ENCODE measurements at places on chromosomes 5 and 9.
A peak's percentile ranks its signal among the peaks of the same experiment; 100 is the strongest.

DNA sequence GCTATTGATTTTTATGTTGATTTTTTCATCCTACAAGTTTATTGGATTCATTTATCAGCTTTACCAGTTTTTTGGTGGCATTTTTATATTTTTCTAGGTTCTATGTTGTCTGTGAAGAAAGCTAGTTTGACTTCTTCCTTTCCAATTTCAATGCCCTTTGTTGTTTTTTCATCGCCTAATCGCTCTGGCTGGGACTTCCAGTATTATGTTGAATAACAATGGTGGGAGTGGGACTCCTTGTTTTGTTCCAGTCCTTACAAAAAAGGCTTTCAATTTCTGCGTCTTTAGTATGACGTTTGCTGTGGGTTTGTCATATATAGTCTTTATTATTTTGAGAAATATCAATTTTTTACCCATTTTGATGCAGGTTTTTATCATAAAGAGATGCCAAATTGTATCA, 175.6 kb upstream of the CCNH start:
- no peak for DNase-seq

DNA sequence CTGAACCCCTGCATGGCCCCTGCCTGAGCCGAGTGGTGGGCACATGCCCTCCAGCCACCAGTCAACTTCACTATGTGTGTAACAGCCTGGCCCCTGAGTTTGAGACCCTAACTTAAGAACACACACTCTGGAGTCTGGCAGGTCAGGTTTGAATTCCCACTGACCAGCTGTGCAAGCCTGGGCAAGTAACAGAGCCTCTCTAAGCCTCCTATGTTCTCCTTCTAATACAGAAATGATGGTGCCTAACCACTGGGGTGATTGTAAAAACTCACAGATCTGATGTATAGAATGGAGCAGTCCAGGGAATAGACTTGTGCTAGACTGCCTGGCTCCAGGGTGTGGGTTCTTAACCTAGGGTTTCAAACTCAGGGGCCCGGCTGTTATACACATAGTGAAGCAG, 16.7 kb upstream of the AKNA start:
- no peak for DNase-seq

GRCh38 chr9:93228453-93228852, 44.5 kb downstream of the WNK2 start:
- no peak for DNase-seq

DNA sequence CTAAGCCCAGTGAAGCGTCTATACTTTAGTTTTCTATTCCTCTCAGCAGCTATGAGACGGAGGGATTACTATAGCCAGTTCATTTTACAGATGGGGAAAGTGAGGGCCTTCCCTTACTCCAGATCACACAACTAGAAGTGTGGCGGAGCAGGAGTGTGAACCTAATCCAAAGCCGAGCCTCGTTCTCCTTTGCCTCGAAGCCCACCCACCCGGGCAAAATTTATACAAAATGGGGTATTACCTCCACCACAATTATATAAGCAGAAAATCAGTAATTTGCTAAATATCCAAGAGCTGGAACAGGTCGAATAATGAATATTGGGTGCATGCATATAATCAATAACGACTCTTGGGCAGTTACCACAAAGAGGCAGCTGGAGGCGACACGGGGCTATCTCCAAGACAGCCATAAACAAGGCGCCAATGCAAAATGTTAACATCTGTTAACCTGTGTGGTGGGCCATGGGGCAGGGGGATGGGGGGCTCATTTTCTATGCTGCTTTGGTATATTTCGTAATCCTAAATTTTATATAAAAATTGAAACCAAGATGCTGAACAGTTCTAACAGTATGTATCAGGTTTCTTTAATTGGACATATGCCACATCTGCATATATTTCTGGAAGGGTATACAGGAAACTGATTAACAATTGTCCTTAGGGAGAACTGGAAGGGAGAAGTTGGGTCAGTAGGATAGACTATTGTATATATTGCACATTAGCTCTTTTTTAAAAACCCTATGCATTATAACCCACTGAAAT, 1.2 kb upstream of the RNF44 start:
- DNase-seq = no peak

DNA sequence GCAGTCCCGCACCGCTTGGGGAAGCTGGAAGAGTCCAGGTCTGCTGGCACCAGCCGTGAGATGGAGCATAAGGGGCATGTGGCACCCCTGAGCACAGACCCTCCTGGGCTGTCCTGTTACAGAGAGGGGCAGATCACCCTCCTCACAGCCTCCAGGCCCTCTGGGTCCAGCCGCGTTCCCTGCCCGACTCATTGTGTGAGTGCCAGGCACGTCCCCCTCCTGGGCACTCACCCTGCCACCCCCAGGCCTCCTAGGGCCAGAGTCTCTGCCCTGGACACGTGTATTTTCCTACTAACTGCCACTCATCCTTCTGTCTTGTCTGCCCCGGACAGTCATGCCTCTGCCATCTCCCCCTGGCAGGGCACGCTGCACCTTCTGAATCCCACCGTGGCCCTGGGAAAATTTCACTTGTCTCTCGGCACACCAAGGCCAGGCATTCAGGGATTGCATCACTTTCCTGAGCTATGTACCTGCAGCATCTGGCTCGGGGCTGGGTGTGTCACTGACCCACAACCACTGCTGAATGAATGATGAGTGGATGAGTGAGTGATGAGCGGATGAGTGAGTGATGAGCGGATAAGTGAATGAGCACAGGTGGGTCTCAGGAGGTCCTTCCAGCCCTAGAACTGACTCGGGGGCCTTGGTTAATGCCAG, 21.5 kb upstream of the FCN1 start:
- DNase-seq = no peak

DNA sequence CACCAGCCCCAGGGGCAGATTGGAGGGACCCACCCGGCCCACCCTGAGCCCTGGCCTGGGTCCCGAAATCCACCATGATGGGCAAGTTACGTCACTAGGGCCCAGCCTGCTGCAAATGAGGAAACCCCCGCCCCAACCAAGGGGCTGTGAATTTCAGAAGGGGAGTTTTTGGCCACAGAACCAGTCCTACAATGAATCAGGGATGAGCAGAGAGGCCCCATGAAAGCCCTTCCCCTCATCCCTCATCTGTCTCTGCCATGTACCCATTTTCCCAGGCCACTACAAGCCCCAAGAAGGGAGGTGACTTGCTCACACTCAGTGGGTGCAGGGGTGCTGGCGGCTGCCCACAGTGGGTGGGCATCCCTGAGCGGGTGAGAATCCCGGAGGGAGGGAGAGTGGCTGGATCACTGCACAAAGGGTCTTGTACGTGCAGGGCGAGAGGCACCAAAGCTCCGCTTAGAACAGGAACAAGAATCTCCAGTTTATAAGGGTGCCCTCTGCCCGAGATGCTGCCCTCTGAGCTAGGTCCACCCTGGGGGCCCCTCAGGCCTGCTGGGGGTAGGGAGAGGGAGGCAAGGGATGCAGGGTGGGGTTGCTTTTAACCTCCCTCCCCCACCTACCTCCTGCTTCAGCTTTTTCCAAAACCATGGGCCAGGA, 10.4 kb upstream of the TCF7 start:
- DNase-seq = peak; percentile 34

Data from effector CD4-positive, alpha-beta T cell (primary cell).